ENCODE measurements at places on chromosomes 16 and 17.

DNA sequence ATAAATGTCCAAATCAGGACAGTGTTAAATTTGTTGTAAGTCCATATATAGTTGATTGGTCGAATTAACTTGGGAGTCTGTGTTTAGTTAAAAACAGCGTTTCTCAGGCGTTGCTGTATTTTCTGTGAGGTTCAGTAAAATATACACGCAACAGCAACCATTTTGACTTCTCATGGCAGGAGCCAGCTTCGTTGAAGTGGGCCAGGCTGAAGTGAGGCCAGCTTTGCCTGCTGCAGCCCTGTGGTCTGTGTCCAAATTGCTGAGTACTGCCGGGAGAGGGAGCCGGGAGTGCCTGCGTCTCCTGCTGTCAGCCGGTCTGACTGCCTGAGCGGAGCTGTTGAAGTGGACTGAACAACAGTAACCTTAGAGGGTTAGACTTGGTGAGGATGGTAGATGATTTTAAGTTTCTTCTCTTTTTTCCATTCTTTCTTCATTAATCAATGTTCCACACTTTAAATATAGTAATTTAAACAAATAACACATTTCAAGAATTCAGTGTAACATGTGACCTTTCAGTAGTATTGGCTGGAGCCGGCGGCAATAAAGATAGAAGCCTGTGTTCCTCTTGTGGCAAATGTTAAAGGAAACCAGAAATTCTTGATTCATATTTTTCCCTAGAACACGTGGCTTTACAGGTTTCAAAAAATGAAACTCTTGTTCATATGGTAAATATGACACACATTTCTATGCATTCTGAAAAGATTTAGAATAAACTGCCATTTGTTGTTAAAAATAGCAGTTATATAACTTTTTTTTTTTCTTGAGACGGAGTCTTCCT is 37.0 kb upstream of the ZNF750 start:
- no peak for DNase-seq

- no peak for DNase-seq
Measured at GRCh38 chr17:46264456-46265198, 30.3 kb upstream of the LRRC37A start.

GRCh38 chr17:19021622-19022083 is 17.1 kb upstream of the FAM83G start:
- no peak for DNase-seq

DNA sequence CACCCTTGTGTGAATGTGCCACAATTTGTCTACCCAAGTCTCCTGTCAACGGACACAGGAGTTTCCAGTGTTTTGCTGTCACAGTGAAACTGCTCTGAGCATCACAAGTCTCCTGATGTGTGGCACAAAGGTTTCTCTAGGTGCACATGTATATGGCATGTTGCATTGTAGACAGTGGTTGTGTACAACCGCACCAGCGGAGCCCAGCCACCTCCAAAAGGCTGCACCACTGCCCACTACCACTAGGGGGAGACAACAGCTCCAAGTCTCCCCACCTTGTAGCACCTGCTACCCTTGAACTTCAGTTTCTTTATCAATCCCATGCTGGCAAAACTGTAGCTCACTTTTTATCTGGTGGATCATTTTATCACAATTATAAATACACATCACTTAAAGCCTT is 95.5 kb upstream of the ZNF469 start:
- DNase-seq, result no peak

DNA sequence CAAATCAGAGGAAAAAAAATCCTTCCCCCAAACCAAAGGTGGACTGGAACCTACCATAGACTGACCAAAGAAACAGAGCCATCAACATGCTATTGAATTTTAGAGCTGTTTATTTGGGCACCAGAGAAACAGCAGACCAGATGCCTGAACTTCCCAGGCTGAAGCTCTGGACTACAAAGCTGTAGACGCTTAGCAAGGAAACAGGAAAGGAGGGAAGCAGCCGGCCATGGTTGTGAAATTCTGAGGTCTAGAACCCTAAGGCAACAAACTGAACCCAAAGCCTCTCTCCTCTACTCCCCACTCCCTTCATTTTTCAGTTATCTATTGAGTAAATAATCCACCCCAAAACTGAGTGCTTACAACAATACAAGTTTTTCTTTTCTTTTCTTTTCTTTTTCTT is 45.4 kb upstream of the MEIOC start:
- no peak for DNase-seq

GRCh38 chr17:4951486-4951885 is 567 bp downstream of the ENO3 start:
- DNase-seq, result no peak

- DNase-seq, result no peak
Measured at GRCh38 chr17:33517746-33518145, 224.7 kb upstream of the ASIC2 start.

GRCh38 chr17:823501-823902 is 41.3 kb downstream of the MRM3 start:
- DNase-seq, result no peak

GRCh38 chr16:65200156-65200773 is 78.4 kb upstream of the CDH11 start:
- no peak for DNase-seq

GRCh38 chr17:15952916-15953790 is 8.2 kb downstream of the ADORA2B start:
- no peak for DNase-seq

DNA sequence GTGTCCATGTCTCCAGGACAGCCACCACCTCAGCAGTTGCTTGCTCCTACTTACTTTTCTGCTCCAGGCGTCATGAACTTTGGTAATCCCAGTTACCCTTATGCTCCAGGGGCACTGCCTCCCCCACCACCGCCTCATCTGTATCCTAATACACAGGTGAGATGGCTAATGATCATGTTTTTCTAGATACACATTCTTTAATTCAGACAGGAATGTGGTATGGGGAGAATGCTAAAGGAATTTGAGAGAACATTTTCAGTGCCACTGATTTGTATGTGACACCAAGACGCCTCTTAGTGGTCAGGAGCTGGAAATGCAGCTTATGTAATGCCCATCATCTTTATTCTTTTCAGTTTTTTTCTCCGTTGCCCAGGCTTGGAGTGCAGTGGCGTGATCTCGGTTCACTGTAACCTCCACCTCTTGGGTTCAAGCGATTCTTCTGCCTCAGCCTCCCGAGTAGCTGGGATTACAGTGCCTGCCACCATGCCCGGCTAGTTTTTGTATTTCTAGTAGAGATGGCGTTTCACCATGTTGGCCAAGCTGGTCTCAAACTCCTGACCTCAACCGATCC is 8.9 kb upstream of the RAPGEFL1 start:
- DNase-seq, result peak; percentile 66

DNA sequence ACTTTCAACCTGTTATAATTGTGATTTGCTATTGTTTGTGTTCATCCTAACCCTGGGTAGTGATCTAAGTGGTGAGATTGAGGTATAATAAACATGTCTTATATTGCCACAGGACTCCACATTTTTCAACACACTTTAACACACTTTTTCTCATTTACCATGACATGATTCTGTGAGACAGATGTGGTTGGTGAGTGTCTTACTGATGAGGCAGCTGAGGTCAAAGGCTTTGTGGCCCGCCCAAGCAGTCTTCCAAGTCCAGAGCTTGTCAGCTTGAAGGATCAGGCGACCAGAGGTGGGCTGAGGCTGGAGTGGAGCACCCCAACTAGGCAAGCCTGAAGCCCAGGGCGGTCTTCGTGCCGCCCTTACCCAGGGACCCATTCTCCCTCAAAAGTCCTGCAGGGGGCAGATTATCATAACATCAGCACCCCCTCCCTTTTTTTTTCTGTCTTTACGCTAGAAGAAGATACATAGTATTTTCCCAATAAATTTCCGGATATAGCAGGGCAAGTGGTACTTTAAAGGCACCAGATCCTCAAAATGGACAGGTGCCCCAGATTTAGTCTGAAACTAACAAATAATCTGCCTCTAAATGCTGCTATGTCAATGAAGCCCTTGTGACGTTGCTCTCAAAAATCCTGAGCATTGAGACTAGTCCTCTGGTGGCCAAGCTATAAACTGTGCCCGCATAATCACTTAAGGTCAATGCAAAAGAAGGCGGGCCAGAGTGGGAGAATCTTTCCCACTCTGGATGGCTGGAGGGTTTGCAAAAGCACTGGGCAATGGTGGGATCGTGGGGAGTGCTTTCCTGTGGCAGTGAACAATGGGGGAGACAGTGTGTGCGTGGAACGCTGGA is 21.1 kb downstream of the KCTD19 start:
- no peak for DNase-seq

- no peak for DNase-seq
Measured at GRCh38 chr17:73782231-73782630, 138.0 kb upstream of the SDK2 start.

- DNase-seq, result no peak
Measured at GRCh38 chr16:53636978-53637377, 66.7 kb downstream of the RPGRIP1L start.

DNA sequence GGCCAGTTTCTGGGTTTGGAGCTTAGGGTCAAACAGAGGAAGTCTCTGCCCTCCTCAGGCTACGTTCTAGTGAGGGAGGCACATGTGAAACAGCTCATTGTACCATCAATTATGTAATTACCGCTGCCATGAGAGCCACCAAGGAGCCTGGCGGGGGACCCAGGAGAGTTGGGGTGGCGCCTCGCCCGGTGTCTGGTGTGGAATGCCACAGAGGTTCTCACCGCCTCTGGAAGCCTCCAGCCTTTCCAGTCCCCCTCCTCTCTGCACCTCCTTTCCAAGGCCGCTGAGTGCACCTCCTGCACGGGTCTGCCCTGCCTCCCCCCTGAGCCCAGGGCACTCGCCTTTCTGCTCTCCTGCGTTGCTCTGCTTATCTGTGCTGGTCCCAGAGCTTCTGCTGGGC is 51.4 kb downstream of the SREBF1 start:
- peak; percentile 43 for DNase-seq
